ENCODE measurements at places on chromosomes 7 and 10. TPM values are rescaled to one million over a fixed set of nuclear protein-coding genes. Genes with fewer than 3 reads are reported as not detected.
A peak's percentile ranks its signal among the peaks of the same experiment; 100 is the strongest.

DNA sequence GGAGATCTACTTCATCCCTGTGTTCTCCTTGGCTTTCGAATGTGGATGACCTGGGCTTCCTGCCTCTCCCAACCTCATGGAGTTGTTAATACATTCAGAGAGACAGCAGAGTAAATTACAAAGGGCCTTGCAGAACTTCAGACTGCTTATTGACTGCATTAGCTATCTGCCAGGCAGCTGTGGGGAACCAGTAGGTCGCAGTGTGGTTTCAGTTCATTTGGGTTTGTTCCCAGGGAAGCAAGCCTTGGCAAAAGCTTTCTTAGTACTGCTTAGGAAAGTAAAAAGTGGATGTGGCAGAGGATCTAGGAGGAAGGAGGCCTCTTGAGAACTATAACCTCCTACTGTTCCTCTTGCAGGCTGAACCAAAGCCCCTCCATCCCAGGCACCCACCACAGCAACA is 9.2 kb downstream of the NPFFR1 start:
- peak; percentile 49 for DNase-seq

DNA sequence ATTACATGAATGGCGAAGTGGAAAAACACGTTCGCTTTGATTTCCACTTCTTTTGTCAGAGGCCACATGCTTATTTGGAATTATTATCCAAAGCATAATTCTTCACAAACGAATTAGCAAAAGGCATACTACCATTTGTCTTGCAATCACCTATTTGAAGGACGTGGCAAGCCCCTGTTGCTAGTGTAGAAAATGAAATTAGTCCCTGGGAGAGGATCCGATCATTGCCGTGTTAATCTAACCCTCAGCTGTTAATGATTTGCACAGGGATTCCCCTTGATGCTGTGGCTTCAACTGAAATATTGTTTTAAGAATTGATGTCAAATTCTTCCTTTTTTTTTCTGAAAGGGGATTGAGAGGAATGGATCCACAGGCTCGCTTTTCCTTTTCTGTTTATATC is 4.6 kb downstream of the AGMO start:
- DNase-seq = no peak

DNA sequence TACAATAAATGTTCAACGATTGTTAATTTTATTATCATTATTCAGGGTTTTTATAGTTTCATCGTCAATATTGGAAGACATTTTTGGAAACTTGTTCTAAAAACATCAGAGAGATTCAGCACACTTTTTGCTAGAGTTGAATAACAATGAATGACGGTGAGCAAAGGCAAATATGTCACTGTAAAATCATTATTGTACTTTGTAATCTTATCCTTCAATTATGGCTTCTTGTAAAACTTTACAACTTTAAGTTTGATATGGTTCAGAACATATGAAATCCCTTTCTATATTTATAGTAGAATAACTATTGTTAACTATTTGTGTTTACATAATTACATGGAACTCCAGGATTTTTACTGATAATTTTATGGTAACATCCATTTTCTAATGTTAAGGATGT is 167.8 kb upstream of the SEMA3A start:
- no peak for DNase-seq

- DNase-seq = no peak
Measured at GRCh38 chr10:50316695-50317648, 65.7 kb upstream of the ASAH2 start.

DNA sequence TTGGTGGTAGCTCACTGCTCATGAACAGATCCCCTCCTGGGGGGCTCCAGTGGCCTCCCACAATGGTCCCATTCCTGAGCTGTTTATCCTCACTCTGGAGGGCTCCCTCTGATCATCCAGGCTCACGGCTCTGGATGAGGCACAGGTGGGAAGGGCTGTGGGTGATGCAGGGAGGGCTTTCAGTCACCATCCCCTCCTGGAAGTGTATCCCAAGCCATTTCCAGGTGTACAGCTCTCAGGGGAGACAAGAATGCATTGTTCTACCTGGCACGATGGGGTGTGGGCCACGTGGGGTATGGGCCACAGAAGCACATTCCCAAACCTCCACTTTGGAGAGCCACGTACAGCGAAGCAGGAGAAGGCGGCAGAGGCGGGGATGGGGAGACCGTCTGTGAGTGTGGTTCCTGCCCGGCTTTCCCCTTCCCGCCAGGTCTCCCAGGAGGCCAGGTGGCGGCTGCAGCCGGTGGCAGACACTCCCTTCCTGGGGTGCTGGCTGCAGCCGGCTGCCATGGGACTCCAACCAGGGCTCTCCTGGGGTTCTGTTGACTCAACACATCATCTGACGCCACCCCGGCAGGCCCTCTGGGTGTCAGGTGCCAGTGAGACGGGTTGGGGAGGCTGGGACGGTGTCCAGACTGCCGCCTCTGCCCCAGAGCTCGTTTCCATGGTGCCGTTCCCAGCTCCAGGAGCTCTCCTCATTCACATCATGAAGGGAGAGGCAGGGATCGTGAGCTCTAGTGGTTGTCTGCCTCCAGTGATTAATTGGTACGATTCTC is 169.7 kb upstream of the RHEB start:
- DNase-seq = no peak

DNA sequence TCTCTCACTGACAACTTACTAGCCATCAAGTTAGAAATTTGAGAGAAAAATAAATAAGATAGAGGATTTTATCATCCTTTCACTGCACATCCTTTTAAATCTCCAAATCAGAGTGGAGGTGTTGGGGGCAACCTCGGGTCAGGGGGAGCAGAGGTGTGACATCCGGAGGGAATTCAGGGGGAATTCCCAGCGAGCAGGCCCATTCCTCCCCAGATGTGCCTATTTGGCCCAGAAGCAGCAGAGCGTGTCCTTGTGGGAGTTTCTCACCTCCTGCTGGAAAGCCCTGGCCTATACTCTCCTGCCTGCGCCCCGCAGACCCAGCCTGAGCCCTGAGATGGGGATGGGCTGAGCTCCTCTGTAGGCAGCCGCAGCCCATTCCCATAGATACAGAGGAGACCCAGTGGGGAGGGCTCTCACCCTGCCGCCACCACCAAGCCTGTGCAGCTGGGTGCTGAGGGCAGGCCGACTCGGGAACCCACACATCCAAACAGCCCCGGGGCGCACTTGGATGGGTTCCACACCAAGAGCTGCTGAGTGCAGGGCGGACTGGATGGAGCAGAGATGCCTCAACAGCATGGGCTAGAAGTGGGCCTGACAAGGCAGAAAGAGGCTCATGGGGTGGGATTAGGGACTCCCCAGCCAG is 124.5 kb downstream of the CXCL12 start:
- DNase-seq = peak; percentile 65

- DNase-seq = no peak
Measured at GRCh38 chr10:87864496-87865059, 1.2 kb downstream of the PTEN start.

DNA sequence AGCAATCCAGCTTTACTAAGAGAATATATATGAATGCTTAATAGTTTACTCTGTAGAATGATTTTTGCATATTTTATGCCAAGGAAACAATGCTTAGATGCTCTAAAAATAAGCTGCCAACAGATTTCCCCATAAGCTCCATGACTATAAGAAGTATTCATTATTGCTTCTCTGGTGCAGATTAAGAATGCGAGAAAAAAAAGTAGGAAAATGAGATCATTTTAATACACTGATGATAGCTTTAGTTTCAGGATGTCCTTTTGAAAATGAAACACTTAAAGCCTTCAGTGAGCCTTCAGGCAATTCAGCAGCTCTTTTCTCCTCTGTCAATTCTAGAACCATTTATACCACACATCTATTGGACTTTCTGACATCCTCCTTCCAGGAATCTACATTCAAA is 735.0 kb upstream of the POT1 start:
- DNase-seq = no peak

DNA sequence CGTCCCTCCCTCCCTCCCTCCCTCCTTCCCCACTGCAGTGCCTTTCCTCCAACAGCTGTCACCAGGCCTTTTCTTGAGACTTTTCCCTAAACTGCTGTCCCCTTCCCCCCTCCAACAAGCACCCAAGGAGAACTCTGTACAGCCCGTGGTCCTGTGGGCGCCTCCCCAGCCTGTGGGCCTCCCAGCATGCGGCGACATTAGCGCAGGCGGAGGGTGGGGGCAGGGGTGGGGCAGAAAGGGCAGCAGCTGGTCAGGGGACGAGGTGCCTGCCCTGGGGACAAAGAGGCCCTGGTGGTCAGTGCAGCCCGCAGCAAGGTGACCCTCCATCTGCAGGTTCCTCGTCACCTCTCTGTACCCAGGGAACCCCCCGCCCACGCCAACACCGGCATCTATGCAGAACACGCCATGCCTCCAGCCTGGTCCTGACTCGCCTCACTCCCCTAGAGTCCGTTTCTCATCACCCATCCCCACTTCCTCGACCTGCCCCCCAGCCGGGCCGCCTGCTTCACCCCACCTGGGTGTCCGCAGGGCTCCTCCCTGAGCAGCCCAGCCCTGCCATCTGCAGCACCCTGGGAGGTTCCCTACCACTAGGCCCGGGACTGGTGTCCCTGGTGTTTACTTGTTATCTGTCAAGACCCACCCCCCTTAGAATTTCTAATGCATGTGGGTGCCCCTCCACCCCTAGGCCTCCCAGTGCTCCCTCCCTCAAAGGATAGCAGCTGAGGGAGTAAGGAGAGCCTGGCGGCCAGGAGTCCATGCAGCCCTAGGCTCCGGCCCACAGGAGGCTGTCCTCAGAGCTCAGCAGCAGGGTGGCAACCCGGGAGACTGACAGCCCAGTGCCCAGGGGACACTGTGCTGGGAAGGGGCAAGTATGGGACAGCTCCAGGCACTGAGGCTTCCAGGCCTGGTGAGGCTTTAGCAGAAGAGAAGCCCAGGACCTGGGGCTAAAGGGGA is 147.8 kb downstream of the ARHGAP22 start:
- DNase-seq = no peak

DNA sequence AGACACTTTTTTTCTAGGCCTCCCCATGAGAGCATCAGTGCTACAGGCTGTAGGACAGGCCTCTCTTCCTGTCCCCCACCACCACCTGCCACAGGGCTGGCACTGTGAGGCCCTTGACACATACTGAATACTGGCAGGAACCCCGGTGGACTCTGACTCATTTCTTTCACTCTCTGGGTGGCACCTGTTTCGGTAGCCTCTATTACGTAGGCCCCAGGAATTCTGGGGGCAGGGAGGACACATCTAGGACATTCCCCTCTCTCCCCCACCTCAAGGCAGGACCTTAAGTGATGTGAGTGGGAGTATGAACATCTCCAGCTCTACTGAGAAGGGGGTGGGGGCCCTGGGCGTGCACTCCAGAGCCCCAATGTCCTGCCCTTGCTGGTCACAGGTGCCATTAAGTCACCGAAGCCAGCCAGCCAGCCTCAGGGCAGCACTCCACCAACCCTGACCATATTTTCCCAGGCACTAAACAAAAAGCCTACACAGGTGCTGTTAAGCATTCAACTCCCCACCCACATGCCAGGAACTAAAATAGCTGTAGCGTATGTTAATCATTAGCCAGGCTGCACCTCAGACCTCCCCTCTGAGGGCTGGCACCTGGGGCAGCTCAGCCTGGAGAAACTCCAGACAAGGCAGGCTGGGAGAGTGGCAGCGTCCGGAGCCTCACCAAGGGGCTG is 8.9 kb downstream of the ANXA11 start:
- peak; percentile 41 for DNase-seq

- DNase-seq = no peak
Measured at GRCh38 chr10:62619413-62619738, 185.1 kb upstream of the ADO start.

DNA sequence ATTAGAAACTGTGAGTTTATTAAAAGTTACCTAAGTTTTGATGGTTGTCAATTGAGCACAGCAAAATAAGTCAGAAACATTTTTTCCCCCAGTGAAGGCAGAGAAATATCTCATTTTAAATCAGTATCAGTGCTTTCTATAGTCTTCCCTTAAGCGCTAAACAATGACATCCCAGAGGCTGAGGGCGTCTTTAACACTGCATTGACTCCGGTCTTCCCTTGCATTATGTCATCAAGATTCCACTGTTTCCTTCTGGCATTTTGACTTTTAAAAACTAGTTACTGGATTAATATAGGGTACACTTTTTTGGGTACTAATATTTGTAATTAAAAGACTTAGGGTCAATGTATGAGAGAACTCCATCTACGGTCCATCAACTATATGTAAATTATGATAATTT is 3.9 kb downstream of the GLUD1 start:
- DNase-seq = no peak

DNA sequence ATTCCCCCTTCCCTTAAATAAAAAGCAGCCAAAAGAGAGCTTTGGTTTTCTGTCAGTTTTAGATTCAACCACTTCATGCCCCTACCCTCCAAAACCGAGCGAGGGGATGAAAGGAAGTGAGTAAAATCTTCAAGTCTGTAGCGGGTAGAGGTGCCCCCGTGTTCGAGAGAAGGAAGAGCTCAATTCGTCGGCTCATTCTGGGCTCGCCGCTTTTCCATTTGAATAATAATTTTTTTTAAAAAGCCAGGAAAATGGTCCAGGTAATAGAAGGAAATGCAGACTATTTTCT is 436.2 kb upstream of the GALNT17 start:
- no peak for DNase-seq

GRCh38 chr7:101940830-101941229 is 123.4 kb downstream of the CUX1 start:
- no peak for DNase-seq

DNA sequence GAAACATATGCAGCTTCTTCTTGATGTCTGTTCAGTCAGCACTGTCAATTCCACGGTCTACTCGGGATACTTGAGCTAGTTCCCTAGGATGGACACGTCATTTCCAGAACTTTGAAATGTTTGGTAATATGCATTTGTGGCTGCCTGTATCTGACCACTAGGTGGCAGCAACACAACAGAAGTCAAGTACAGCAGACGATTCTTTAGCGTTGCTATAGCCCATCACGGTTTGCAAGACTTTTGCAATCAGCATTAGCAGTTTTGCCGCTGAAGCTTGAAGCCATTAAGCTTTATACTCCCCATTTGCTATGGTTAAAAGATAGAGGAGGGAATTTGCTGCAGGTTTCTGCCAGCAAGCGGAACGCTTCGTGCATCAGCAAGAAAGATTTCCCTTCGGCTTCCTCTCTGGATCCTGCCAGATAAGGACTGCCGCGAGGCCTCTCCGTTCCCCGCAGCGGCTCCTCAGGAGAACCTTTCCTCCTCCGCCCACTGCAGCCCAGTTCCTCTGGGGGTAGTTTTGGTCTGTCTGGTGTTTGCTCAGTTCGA is 63.5 kb downstream of the ABCC2 start:
- DNase-seq = peak; percentile 68

- DNase-seq = no peak
Measured at GRCh38 chr7:37186753-37187152, 261.9 kb downstream of the ELMO1 start.

GRCh38 chr10:71708897-71709882 is 10.4 kb downstream of the C10orf105 start:
- no peak for DNase-seq

- DNase-seq = no peak
Measured at GRCh38 chr7:136964347-136964746, 95.9 kb downstream of the CHRM2 start.

Gene FFAR4
- not detected for total RNA-seq

Gene HMX3
- total RNA-seq = not detected

Gene UBE2D1
- 21.5 TPM for total RNA-seq

Gene PNLIP
- not detected for total RNA-seq

Gene TMEM120A
- 27.8 TPM for total RNA-seq

Gene GNAT3
- total RNA-seq = not detected

Gene LIPK
- not detected for total RNA-seq

Gene CPA4
- total RNA-seq = 17.9 TPM

Gene CYP2W1
- total RNA-seq = not detected

Gene PIP
- not detected for total RNA-seq

Gene SLC26A4
- 1.4 TPM for total RNA-seq

Gene KCTD7
- 7.9 TPM for total RNA-seq

Gene HTR7
- total RNA-seq = 7.3 TPM

Gene PLEKHS1
- 0.84 TPM for total RNA-seq

Gene FBXO24
- 0.49 TPM for total RNA-seq

Gene PKD2L1
- total RNA-seq = not detected
